Small intestine (tissue), 16 donors: ENCODE measurements at places on chromosomes 6 and 20. TPM values are rescaled to one million over a fixed set of nuclear protein-coding genes. Genes with fewer than 3 reads are reported as not detected.

The REM1 gene
- polyA plus RNA-seq: not detected

The MUC22 gene
- not detected for polyA plus RNA-seq

The C2 gene
- polyA plus RNA-seq: 29.6 TPM

The TCF21 gene
- 0.45 TPM for polyA plus RNA-seq

The ATP6V1G2 gene
- polyA plus RNA-seq: 1.8 TPM

The SIRPA gene
- 11.4 TPM for polyA plus RNA-seq

The ENPP3 gene
- polyA plus RNA-seq: 5.4 TPM

The CRISP3 gene
- not detected for polyA plus RNA-seq

The MCCD1 gene
- not detected for polyA plus RNA-seq

The HS3ST5 gene
- polyA plus RNA-seq: not detected

The GNMT gene
- not detected for polyA plus RNA-seq

The SCUBE3 gene
- not detected for polyA plus RNA-seq

DNA sequence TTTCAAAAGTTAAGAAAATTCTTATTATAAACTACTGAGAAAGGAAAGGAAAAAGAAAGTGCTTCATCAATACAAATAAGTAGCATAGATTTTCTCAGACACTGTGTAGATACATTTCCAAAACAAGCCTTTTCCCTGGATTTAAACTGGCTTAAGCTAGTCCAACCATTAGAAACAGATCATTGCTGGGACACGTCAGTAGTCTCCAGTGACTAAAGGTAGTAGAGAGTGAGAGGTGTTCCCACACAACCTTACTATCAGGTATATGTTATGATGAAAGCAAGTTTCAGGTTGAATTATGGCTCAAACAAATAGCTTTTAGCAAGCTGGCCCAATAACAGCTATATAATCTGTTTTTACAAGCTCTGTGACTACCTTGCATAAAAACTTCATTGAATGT is 47.3 kb upstream of the SLC2A12 start:
- no peak for DNase-seq

GRCh38 chr6:20433321-20433720 is 31.6 kb downstream of the E2F3 start:
- DNase-seq: no peak

DNA sequence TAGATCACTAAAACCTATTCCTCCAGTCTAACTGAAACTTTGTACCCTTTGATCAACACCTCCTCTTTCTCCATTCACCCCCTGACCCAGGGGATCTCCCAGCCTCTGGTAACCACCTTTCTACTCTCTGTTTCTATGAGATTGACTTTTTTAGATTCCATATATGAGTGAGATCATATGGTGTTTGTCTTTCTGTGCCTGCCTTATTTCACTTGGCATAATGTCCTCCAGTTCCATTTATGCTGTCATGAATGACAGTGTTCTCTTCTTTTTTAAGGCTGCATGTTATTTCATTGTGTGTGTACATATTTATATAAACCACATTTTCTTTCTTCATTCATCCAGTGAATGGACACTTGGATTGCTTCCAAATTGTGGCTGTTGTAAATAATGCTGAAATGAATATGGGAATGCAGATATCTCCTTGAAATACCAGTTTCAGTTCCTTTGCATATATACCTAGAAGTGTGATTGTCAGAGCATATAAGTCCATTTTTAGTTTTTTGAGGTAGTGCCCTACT is 57.7 kb downstream of the DHX35 start:
- DNase-seq: no peak

- DNase-seq: peak; percentile 32
Observed at GRCh38 chr20:43824309-43825050, 90.2 kb upstream of the TOX2 start.

- DNase-seq: no peak
Observed at GRCh38 chr6:39887692-39888450, 46.4 kb downstream of the MOCS1 start.

DNA sequence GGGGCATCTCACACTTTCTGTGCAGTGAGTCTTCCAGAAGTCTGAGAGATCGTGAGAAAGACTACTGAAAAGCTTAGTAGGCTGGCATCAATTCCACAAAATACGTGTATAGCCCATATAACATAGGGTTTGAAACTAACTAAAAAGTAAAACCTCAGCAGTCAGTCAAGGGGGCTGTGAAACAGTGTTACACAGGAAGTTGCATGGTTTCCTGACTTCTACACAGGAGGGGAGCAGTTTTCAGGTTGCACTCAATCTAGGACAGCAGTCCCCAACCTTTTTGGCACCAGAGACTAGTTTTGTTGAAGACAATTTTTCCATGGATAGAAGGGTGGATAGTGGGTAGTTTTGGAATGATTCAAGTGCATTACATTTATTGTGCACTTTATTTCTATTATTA is 4.7 kb upstream of the LY86 start:
- DNase-seq: no peak

GRCh38 chr6:21438237-21438985 is 155.1 kb upstream of the SOX4 start:
- no peak for DNase-seq

DNA sequence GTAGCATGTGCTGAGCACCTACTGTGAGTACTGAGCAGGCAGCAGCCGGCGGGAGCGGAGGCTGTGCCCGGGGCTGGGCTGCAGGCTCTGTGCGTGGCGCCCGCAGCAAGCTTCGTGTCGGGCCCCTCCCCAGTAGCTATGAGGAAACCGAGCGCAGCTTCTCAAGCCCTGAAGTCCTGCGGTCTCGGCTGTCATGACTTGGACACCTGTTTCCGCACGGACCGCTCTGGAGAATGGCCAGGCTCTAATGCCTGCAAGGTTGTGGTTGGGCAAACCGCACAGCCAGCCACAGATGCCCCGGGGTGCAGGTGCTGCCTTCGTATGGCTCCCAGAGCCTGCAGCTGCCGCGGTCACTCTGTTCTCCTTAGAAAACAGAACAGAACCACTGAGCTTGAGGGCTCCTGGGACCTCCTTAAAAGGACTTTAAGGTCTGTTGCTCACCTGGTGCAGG is 33.7 kb downstream of the PYGB start:
- no peak for DNase-seq

DNA sequence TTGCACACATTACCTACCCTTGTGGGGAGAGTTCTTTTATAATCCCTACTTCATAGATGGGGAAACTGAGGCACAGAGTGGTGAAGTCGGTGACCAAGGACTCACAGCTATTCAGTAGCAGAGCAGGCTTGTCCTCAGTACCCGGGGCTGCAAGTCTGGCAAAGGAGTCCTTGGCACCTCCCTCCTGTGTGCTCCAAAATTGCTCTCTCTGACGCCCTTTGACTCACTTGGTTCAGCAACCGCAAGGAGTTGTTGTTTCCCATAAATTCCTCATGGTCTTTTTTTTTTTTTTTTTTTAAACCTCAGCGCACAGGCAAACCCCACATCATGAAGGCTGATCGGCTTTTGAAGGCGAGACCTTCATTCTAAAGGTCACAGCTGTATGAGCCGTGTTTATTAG is 143.2 kb downstream of the CEBPB start:
- DNase-seq: peak; percentile 46

GRCh38 chr20:19453410-19453809 is 241.0 kb downstream of the SLC24A3 start:
- no peak for DNase-seq

- DNase-seq: no peak
Observed at GRCh38 chr6:163147994-163148393, 266.5 kb upstream of the QKI start.

DNA sequence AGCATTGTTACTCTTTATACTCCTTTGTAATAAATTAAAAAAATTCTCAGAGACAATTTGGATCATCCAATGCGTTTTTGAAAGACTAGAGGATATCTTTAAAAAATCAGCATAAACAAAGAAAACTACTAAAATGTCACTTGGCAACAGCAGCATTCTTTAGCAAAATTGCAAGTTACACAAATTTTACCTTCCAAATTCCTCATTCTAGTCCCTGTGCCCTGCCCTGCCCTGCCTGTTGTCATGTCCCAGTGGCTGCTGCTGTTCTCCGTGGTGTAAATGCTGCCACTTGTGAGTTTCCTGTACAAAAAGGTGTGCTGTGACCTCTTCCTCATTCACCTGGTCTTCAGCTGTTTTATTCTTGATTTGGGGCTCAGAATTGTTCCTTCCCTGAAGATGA is 83.2 kb downstream of the CDC5L start:
- no peak for DNase-seq

GRCh38 chr6:162602759-162603158 is 124.8 kb downstream of the PRKN start:
- DNase-seq: no peak

DNA sequence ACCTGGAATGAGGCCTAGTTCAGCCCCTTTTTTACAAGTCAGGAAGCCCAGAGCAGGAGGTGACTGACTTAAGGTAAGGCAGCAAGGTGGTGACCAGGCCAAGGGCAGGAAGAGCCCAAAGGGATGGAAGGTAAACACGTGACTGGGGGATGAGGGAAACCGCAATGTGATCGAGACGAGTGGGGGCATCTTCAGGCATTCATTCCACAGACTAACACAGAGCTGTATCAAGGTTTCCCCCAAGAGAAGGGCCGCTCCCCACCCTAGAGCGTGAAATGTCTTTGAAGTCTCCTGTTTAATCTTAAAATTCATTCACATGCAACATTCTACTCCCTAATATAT is 76.3 kb upstream of the PIM1 start:
- no peak for DNase-seq

- DNase-seq: peak; percentile 62
Observed at GRCh38 chr20:13220194-13220903, 725 bp upstream of the ISM1 start.

DNA sequence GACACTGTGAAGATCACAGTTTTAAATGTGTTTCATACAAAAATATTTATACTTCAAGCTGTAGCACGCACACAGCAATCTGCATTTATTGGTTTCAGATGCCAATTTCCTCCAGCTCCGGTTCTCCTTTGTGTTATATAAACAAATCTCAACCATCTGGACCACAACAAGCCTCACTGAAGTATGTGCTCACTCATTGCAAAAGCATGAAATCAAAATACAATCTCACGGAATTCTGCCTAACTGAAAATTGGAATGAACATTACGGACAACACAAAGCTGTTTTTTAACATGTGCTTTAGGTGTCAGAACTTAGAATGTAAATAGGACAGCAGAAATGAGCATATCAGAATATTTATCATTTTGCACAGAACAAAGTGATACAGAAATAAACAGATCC is 38.0 kb downstream of the RCAN2 start:
- DNase-seq: no peak

DNA sequence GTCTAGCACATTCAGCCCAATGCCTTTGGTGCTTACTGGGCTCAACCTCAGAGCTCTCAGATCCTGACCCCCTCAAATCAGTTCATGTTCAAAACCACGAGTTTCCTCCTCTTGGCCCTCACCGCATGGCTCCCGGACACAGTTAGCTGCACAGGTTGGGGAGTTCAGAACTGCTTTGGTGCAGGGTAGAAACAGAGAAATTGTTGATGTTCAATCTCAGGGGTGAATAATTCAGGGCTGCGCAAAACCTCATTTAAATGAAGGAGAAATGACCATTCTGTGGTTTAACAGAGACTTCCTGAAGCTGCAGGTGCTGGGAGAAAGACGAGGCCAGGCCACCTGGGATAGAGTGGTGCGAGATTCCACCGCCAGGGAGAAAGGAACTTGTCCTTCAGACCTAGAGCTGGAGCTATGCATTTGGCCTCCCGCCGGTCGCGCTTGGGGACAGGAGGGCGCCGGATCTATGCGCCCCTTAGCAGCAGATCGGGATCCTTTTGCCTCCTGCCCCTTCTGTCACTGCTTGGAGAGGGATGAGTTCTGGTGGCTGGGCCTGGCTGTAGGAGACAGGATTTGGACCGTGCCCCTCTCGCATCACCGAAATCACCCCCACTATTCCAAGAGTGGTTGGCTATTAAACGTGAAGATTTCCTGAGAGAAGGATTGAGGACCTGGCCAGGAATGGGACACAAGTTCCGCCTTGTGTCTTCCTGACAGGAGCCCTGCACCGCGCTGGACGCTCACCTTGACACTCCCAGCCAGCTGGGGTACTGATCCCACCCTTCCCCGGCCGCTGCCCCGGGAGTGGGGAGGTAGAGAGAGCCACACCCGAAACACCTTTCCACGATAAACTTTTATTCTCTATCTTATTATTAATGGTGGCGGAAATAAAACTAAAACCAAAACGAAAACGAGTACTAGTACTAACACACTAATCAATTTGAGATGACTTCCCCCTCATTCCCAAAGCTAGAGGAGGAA is 767 bp upstream of the PAX1 start:
- DNase-seq: no peak

DNA sequence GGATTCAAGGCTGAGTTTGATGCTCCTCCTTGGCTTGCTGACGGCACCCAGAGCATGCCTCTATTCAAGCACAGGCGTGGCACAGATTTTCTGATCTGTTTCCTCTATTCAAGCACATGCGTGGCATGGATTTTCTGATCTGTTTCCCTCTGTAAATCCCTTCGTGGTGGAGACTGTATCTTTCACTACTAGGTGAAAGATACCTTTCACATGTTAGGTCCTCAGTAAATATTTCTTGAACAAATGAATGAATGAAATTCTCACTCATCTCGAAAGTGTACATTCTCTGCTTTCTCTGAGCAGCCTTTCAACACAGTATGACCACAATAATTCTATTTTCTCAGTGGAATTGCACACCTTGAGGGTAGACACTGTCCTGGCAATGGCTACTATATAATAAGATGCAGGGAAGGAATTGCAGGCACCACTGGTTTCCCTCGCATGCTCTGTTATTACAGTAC is 72.6 kb upstream of the F13A1 start:
- DNase-seq: no peak

- DNase-seq: no peak
Observed at GRCh38 chr6:15386110-15386755, 140.4 kb downstream of the JARID2 start.
